Muscle of back (tissue), 13 donors: ENCODE measurements at places on chromosomes 3 and 15. TPM values are rescaled to one million over a fixed set of nuclear protein-coding genes. Genes with fewer than 3 reads are reported as not detected.

Gene CELF6
- polyA plus RNA-seq, result 0.76 TPM

Gene P2RY1
- polyA plus RNA-seq, result 3.2 TPM

Gene RASL12
- 12.5 TPM for polyA plus RNA-seq

Gene ADPGK
- 27.7 TPM for polyA plus RNA-seq

Gene FAM174B
- polyA plus RNA-seq, result 14.8 TPM

Gene TRIM42
- polyA plus RNA-seq, result not detected

Gene IQCF5
- not detected for polyA plus RNA-seq

Gene PLD1
- polyA plus RNA-seq, result 17.7 TPM

Gene GABRB3
- 1.9 TPM for polyA plus RNA-seq

Gene ZNF385D
- polyA plus RNA-seq, result 30.7 TPM

Gene CD86
- 4.1 TPM for polyA plus RNA-seq

Gene LIPH
- 0.94 TPM for polyA plus RNA-seq

Gene CHST14
- polyA plus RNA-seq, result 30.4 TPM

Gene ERICH6
- not detected for polyA plus RNA-seq

Gene SLC4A7
- polyA plus RNA-seq, result 18.9 TPM

Gene LEO1
- polyA plus RNA-seq, result 20.1 TPM

Gene MRAS
- polyA plus RNA-seq, result 55.2 TPM

Gene CNTN4
- polyA plus RNA-seq, result 7.8 TPM

Gene RBP2
- polyA plus RNA-seq, result not detected

Gene ARF4
- 188 TPM for polyA plus RNA-seq

Gene ZNF619
- 3.2 TPM for polyA plus RNA-seq

Gene MESP2
- 0.57 TPM for polyA plus RNA-seq

Gene CCR3
- not detected for polyA plus RNA-seq

Gene EPHA3
- 10.6 TPM for polyA plus RNA-seq

Gene MORC1
- polyA plus RNA-seq, result not detected

Gene REC114
- polyA plus RNA-seq, result not detected

Gene CHST2
- polyA plus RNA-seq, result 7.1 TPM
